ENCODE measurements at places on chromosomes 12 and 14.

- no peak for DNase-seq
Observed at GRCh38 chr12:58844161-58844560, 76.1 kb downstream of the LRIG3 start.

DNA sequence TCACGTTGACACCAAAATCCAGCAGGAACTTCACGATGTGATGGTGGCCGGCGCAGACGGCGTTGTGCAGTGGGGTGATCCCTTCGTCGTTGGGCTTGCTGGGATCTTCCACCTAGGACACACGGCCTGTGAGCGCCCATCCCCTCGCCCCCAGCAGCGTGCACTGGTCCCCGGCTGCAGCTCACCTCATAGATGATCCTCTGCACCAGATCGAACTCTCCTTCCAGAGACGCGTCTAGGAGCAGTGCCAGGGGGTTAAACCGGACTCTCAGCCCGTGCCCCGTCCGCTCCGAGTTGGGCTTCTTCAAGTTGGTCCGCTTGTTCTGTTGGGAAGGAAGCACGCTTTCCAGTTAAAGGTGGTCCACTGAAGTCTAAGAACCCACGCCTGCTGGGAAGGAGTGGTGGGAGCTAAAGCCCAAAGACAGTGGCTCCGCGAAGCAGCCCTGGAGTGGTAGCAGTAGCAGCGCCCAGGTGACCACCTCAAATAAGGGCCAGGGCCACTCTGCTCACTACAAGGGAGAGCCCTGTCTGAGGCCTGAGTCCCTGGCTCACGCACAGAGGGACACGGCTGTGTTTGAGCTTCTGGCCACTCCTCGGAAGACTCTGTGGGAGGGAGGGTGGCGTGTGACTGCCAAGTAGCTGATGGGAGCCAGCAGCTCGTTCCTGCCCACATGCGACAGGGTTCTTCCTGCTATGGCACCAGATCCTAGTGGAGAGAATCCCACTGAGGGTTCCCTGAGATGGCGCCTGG lies 23.3 kb downstream of the ZFYVE21 start:
- no peak for DNase-seq

GRCh38 chr12:85693093-85693665 lies 143.0 kb downstream of the RASSF9 start:
- DNase-seq, result no peak

DNA sequence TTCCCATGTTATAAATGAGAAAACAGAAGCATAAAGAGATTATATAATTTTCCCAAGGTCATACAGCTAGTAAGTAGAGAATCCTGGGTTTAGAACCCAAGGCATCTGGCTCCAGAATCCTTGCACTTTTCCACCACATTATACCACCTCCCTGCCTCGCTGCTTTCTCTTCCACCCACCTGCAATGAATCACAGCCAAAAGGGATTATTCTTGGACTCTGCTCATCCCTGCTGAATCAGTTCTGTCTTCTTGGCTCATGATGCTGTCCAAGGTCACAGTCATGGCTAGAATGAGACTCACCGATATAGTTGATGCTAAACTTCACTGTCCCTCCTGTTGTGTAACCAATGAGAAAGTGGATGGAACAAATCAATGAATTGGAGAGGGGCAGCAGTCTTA lies 356.6 kb downstream of the FUT8 start:
- peak; percentile 41 for DNase-seq

GRCh38 chr12:109189291-109189690 lies 72.9 kb downstream of the ACACB start:
- no peak for DNase-seq

GRCh38 chr14:69355607-69356281 lies 42.4 kb downstream of the ERH start:
- peak; percentile 77 for DNase-seq

DNA sequence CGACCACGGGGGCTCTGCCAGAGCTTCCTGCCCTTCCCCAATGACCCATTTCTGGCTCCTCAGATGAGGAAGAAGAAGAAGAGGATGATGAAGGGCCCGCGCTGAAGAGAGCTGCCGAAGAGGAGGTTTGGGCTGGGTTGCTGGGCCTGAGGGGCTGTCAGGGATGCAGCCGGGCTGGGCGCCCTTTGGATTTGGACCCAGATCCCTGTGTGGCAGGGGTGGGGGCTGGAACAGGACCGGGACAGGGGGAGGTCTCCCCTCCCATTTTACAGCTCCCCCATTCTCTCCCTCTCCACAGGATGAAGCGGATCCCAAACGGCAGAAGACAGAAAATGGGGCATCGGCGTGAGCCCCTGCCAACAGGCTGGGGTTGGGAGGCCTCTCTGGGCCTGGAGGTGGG lies 2.2 kb upstream of the LAG3 start:
- DNase-seq, result no peak

DNA sequence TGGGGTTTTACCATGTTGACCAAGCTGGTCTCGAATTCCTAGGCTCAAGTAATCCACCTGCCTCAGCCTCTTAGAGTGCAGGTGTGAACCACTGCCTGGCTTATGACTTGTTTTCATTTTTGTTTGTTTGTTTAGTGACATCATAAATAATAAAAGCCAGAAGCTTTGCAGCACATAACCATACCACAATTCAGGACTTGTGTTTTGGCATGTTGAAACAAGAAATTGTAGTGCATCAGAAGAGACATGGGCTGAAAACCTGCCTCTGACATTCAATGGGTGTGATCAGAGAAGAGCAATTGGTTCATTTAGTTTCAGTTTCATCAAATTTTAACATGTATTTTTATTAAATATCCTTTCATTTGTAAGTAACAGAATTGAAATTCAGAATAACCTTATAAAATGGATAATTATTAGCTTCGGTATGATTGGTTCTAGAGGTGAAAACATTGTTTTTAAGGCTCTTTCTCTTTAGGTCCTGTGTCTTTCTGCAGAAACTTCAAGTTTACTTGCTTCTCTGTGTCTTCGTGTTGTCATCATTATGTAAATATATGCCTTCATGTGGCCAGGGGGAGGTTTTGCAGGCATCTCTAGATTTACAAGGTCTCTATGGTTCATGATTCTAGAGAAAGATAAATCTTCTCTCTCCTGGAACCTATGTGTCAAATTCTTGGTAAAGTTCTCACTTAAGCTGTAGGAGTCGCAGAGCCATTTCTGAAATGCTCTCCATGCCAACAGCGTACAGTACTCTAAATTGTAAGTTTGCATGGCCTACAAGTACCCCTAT lies 312.0 kb downstream of the KCNC2 start:
- DNase-seq, result no peak
